ENCODE measurements at places on chromosomes 1 and 21. TPM values are rescaled to one million over a fixed set of nuclear protein-coding genes. Genes with fewer than 3 reads are reported as not detected.

GJA9 gene
- not detected for total RNA-seq

IGSF21 gene
- not detected for total RNA-seq

SEMA4A gene
- total RNA-seq: 1.5 TPM

- no peak overlapping the region for H3K4me3 ChIP-seq
- no peak for DNase-seq
- no peak overlapping the region for H3K27ac ChIP-seq
- H3K4me1 ChIP-seq: no peaks in the 10 kb centered on the region
- no peaks in the 10 kb centered on the region for H3K36me3 ChIP-seq
Observed at GRCh38 chr1:194042736-194043135, 856.3 kb upstream of the B3GALT2 start.

DNA sequence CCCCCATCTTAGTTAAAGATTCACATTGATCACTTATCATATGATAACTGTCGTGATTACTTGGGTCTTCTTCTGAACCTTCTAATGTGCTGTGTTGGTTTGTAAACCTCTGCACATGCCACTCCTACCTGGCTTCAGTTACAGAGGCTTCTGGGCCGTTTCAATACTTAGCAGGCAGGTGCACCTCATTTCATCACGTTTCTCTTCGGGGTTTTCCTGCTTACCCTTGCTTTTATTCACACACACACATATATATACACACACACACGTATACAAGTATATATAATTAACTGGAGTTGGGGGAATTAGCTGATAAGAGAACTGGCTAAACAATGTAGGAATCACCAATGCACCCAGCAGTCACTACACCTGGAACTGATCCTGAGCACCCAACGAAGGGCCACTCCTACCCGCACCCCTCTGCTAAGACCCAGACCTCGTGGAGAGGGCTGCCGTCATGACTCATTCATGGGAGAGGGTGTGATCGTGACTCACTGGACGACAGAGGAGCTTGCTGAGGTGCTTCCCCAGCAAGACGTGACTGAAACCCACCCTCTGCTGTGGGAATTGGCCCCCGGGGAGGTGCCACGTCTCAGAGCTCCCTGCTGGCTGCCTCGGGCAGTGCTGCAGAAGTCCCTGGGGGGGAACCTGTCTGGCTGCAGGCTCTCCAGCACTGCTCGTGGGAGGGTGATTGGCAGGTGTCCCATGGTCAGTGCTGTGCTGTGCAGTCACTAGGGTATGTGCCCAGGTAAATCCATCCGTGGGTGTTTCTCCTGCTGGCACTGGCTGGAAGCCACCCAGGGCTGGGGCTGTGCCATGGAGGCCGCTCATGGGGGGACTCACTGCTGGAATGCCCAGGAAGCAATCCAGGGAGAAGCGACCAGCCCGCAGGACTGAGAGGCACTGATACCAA, 166.6 kb downstream of the DYRK1A start:
- peak; percentile 52 for DNase-seq
- H3K27me3 ChIP-seq: peaks cover 37% of the 10 kb centered on the region
- H3K4me1 ChIP-seq: no peaks in the 10 kb centered on the region
- peak overlapping the region; percentile 16 for H3K4me3 ChIP-seq
- H3K27ac ChIP-seq: no peak overlapping the region

GRCh38 chr1:9724706-9725476, 73.4 kb downstream of the PIK3CD start:
- H3K36me3 ChIP-seq: peaks cover 34% of the 10 kb centered on the region
- H3K4me3 ChIP-seq: no peak overlapping the region

GRCh38 chr1:201946224-201946908, at the start of gene LMOD1:
Gene LMOD1 (minus strand): TSS chr1:201946548. CDS start chr1:201946340, 208 bp downstream.
- no peaks in the 10 kb centered on the region for H3K27me3 ChIP-seq
- peak within 1 kb of the TSS; percentile 90 for H3K27ac ChIP-seq
- H3K4me3 ChIP-seq: peak within 1 kb of the TSS; percentile 86
- H3K36me3 ChIP-seq: no peaks in the 10 kb centered on the region

DNA sequence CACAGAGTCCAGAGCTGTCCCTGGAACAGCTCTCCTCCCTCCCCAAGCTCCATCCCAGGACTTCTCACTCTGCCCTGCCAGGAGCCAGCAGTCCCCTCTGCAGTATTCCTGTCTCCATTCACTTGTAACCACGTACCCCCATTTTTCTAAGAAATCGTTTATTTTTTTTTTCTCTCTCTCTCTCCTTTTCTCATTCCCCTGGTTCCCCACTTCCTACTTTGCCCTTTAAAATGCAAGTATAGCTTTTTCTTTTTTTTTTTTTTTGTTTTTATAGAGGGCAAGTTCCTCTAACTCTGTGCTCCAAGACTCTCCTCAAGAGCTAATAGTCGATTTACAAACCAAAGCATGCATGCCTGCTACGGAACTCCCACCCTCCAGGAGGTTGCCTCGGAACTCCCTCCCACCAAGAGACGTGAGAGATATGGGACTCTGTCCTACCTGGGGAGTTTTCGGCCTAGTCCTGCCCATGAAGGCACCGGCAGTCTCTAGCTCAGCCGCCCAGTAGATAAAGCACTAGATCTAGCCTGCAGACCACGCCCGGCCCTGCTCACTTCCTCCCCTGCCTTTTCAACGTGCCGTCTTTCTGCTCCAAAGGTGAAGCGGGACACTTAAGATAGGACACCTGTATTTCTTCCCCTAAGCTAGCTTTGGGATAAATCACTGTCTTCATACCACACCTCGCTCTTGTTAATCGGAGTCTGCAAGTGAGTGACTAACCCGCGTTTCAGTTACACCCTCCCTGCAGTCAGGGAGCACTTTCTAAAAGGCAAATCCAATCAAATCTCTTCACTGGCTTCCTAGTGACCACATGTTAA, 27.7 kb downstream of the TNFRSF9 start:
- H3K27me3 ChIP-seq: peaks cover 4% of the 10 kb centered on the region
- H3K4me3 ChIP-seq: no peak overlapping the region
- H3K36me3 ChIP-seq: no peaks in the 10 kb centered on the region
- H3K4me1 ChIP-seq: no peaks in the 10 kb centered on the region
- no peak for DNase-seq

DNA sequence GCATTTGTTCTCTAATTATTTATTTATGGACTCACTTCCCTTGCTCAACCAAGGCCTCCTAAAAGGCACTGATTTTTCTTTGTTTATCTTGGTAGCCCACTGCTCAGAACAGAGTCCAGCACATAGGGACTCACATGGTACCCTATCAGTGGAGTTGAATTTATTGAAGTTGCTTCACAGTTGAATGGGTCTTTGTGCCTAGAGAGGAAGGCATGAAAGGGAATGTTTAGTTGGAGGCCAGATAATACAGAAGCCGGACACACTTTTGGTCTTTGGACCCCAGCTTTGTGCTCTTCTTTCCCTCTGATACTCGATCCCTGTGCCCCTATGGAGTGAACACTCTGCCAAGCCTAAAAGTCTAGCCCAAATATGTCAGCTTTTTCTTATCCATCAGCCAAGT, 429.0 kb downstream of the PRDM2 start:
- H3K27me3 ChIP-seq: no peaks in the 10 kb centered on the region
- no peak for DNase-seq
- H3K4me3 ChIP-seq: no peak overlapping the region
- no peak overlapping the region for H3K27ac ChIP-seq
- H3K36me3 ChIP-seq: no peaks in the 10 kb centered on the region
- no peaks in the 10 kb centered on the region for H3K4me1 ChIP-seq

- no peaks in the 10 kb centered on the region for H3K27me3 ChIP-seq
- no peaks in the 10 kb centered on the region for H3K36me3 ChIP-seq
Observed at GRCh38 chr1:222171005-222171404, 376.9 kb downstream of the HHIPL2 start.

DNA sequence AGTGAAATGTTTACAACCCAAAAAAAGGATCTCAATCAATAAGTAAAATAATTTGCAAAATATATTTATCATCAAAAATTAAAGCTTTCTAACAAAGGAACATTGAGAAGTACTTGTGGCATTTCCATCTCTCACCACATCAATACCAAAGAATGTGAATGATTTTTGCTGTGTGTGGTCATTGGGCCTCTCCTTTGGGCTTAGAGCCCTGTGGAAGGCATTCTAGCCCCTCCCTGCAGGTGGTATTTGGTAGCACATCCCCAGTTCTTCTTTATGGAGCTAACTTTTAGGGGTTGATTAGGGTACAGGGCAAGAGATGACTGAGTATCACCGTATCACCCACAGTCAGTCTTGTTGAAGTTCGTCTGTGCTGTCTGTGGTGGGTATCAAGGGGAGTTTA, 294.1 kb upstream of the SGIP1 start:
- no peak overlapping the region for H3K27ac ChIP-seq
- H3K4me3 ChIP-seq: no peak overlapping the region
- no peaks in the 10 kb centered on the region for H3K36me3 ChIP-seq
- DNase-seq: no peak

DNA sequence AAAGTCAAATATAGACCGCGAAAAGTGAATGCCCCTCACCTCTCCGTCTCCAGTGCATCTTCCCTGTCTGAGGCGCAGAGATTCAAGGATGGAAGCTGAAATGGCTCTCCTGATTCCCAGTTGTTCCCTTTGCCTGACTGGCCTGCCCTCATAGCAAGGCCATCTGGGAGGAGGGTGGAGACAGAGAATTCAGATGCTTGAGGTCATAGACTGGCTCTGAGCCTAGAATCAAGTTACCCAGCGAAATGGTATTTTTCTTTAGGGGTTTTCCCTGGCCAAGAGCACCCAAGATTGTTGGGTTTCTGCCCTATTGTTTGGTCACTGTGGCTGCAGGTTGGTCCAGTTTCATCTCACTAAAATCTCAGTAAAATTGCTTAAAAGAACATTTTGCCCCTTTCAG, 7.2 kb downstream of the METTL13 start:
- peak overlapping the region; percentile 46 for H3K27ac ChIP-seq
- no peaks in the 10 kb centered on the region for H3K27me3 ChIP-seq
- H3K36me3 ChIP-seq: peaks cover 68% of the 10 kb centered on the region
- H3K4me3 ChIP-seq: no peak overlapping the region
- peaks cover 22% of the 10 kb centered on the region for H3K4me1 ChIP-seq

DNA sequence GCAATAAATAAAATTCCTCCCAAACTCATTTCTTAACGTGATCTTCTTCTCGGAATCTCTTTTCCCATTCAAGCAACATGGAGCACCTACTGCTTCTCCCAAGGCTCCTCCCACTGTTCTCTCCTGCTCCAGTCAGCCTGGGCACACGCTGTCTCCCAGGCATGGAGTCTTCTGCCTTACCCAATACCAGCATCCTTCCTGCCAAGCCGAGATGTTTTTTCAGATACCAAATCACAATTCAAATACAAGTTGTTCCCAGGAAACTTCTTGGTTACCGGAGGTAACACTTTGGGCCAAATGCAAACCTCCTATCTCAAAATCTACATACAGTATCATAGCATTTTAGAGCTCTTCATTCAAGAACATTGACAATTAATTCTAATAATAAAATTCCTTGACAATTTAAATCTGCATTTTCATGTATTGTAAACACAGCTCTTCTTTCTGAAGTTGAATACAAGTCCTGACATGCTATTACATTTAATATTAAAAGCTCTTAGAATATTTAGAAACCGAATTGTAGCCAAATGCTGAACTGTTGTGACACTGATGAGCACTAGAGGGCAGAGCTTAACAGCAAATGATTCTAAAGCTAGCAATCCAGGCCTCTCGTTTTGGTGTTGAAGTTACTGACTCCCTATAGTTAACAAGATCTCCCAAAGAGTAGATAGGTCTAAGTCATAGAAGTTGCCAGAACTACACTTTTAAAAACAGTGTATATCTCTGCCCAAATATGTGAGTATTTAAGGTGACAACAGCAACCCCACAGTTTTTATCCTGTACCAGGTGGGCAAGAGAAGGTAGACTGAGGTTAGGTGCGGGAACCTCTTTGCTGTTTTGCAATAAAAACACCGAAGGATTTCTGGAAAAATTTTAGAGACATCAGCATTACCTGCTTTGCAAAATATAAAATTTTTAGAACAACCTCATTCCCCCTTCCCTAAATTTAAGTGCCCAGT, 52.3 kb downstream of the BCAR3 start:
- peaks cover 13% of the 10 kb centered on the region for H3K36me3 ChIP-seq
- H3K27me3 ChIP-seq: no peaks in the 10 kb centered on the region
- H3K27ac ChIP-seq: peak overlapping the region; percentile 58
- no peak for DNase-seq

- H3K27me3 ChIP-seq: peaks cover 11% of the 10 kb centered on the region
- H3K36me3 ChIP-seq: no peaks in the 10 kb centered on the region
- DNase-seq: peak; percentile 74
- no peak overlapping the region for H3K4me3 ChIP-seq
- no peaks in the 10 kb centered on the region for H3K4me1 ChIP-seq
Observed at GRCh38 chr1:200969726-200970561, 53.6 kb downstream of the KIF21B start.

DNA sequence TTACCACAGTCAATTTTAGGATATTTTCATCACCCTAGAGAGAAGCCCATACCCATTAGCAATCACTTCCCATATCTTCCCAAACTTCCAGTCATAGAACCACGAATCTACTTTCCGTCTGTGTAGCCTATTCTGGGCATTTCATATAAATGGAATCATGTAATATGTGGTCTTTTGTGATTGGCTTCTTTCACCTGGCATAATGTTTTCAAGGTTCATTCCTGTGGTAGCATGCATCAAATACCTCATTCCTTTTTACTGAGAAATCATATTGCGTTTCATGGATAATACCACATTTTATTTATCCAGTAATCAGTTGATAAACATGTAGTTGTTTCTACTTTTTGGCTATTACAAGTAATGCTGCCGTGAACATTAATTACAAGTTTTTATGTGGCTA, 21.5 kb downstream of the DESI2 start:
- peak overlapping the region; percentile 54 for H3K27ac ChIP-seq
- H3K4me1 ChIP-seq: peaks cover 9% of the 10 kb centered on the region
- H3K4me3 ChIP-seq: no peak overlapping the region
- H3K27me3 ChIP-seq: no peaks in the 10 kb centered on the region

GRCh38 chr1:97792655-97793054, 128.2 kb downstream of the DPYD start:
- peaks cover 9% of the 10 kb centered on the region for H3K4me1 ChIP-seq
- no peaks in the 10 kb centered on the region for H3K36me3 ChIP-seq
- no peak for DNase-seq
- H3K27me3 ChIP-seq: no peaks in the 10 kb centered on the region

- no peaks in the 10 kb centered on the region for H3K27me3 ChIP-seq
- no peak for DNase-seq
- no peaks in the 10 kb centered on the region for H3K36me3 ChIP-seq
- no peak overlapping the region for H3K27ac ChIP-seq
Observed at GRCh38 chr1:230958370-230958769, 20.3 kb downstream of the TTC13 start.

DNA sequence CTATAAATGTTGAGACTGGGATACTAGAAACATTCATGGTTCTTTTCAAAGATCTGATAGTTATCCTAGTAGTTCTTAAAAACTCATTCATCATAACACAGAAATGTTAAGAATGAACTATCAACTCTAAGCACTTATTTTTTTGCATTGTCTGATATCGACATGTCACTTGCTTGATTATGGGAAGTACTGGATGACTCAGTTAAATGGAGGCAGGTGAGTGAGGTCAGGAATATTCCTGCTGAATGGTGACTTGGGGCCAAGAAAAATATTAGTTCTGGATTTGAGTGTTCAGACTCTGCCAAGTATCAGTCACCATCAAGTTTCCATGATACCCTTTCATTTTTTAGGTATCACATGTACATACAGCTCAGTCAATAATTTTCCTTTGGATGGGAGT, 63.6 kb downstream of the NEK7 start:
- peak overlapping the region; percentile 76 for H3K27ac ChIP-seq
- peaks cover 22% of the 10 kb centered on the region for H3K36me3 ChIP-seq
- H3K27me3 ChIP-seq: no peaks in the 10 kb centered on the region
- DNase-seq: no peak
- peaks cover 15% of the 10 kb centered on the region for H3K4me1 ChIP-seq

GRCh38 chr1:68101829-68102228, 51.4 kb upstream of the DIRAS3 start:
- H3K27me3 ChIP-seq: no peaks in the 10 kb centered on the region
- H3K36me3 ChIP-seq: no peaks in the 10 kb centered on the region
- no peak overlapping the region for H3K4me3 ChIP-seq
- peaks cover 6% of the 10 kb centered on the region for H3K4me1 ChIP-seq
- no peak for DNase-seq
- no peak overlapping the region for H3K27ac ChIP-seq
